ENCODE measurements at places on chromosomes 12 and 14.

DNA sequence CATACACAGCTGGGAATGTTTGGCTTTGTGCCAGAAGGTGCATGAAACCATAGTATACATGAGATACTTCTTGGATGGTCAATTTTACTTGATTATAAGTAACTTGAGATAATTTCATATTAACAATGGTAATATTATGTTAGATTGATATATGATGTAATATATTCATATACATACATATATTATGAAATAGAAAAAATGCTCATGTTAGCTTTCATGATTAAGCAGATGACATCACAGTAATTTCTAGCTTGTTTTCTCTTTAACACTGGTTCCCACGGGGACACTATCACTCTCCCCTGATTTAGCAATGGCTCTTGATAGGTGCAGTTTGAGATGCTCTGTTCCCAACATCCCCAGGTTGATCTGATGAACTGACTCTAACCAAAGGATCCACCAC, 35.4 kb upstream of the NTF3 start:
- no peak for DNase-seq

GRCh38 chr12:34218193-34219045, 196.1 kb downstream of the ALG10 start:
- DNase-seq: peak; percentile 67

DNA sequence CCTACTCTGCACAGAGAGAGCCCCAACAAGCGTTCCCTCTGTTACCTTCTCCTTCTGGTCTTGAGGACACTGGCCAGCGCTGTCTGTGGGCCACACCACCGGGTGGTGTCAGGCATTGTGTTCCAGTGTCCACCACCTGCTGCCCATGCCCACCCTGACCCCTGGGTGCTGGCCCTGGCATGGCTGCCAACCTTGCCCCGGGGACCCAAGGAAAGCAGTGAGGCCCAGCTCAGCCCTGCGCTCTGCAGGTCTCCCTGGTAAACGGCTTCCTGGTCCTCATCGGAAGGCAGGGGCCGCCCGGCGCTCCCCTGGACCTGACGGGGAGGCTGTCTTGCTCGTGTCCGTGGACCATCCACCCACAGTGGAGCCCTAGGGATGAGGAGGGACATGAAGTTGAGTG, 21.8 kb upstream of the MEG3 start:
- DNase-seq: no peak

GRCh38 chr12:65885716-65886115, 61.4 kb downstream of the HMGA2 start:
- no peak for DNase-seq

DNA sequence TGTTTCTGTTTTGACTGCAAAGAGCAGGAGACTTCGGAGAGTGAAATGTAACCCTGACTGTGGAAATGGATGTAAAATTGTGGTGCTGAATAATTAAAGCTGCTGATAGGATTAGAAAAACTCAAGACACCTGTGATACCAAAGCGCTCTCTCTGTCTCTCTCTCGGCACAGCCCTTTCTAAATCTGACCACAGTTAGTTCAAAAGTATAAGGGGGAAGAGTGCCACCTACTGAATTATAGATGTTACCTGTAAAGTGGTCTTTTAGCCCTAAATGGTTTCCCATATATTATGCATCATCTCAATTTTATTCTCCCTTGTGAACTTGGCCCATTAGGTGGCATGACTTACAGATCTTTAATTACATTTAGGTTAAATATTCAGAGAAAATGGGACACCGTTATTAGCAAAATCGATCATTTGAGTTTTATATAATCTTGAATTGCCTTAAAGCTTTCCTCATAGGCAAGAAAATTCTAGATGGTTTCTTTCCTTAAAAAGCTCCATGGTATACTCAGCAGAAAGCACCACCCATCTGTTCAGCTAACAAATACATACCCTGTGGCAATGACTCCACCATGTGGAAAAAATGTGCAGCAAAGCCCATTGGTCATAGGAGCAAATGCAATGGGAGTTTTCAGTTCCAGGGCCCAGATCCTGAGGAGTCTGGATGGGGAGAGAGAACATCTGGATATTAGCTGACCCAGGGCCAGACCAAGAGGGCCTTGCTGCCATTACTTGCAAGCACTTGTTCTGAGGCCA, 18.1 kb downstream of the RFC5 start:
- DNase-seq: no peak

DNA sequence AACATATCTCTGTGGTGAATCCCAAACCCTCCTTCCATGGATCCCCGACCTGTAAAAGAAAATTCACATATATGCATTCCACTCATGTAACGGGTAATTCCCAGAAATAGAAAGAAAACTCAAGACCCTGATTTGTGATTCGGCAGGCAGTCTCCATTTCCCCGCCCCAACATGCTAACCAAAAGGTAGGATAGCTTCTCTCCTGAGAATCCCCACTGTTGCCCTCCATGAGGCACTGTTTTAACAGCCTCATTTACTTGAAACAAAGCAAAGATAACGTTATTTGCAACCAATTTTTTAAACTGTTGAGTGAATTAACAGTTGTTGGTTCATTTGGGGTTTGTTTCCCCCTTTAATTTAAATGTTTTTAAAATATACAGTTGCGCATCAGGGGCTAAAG, 774 bp upstream of the SLC2A13 start:
- DNase-seq: no peak

DNA sequence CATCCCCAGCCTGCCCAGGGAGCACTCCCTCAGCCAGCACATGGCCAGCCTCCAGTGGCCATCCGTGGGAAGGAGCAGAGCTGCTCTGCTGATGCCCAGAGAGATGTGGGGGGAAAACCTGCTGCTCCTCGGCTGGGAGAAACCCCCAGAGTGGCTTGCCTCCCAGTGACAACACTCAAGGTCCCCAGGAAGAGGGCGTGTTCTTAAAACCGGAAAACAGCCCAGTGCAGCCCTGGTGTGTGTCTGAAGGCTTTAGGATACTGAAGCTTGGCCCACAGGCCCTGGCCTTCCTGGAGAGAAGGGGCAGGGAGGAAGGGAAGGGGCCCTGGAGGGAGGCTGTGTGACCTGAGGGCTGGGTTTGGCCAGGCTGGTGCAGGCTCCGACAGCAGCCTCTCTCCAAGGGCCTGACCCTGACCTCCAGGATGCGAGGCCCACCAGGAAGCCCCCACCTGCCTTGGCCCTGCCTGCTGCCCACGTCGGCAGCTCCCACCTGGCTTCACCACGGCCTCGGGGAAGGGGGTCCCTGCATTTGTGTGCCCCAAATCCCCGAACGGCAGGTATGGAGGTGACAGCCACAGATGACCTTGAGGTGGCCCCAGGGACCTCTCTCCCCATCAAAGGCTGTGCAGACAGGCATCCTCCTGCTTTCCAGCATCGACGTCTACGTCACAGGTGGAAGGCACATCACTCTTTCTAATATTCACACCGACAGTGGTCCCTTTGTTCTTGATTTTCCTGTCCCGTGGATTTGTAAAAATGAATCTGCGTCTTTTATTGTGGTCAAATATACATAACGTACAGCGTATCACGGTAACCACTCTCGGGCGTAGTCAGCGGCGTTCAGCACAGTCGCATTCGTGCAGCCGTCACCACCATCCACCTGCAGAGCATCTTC, 190.0 kb upstream of the C14orf180 start:
- no peak for DNase-seq

- no peak for DNase-seq
Observed at GRCh38 chr12:98983647-98984046, 338.6 kb downstream of the APAF1 start.

- DNase-seq: no peak
Observed at GRCh38 chr14:102951034-102951433, 28.6 kb downstream of the AMN start.

DNA sequence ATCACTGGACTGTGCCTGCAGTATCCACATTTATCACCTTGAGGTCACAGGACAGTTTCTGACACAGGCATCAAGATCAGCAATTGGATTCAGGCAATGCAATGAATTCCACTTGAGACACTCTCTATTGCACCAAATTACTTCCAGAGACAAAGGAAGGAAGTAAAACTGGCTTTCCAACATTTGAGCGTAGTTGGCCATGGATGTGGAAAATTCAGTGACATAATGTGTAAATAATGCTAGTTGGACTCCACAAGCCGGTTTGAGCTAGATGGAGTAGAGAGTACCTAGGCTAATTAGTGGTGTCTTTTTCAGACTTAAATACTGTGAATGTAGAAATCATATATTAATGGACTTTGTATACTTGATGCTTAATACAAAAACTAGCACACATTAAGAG, 168.3 kb upstream of the SYT1 start:
- DNase-seq: no peak

GRCh38 chr12:40261937-40262336, 37.1 kb downstream of the LRRK2 start:
- no peak for DNase-seq

DNA sequence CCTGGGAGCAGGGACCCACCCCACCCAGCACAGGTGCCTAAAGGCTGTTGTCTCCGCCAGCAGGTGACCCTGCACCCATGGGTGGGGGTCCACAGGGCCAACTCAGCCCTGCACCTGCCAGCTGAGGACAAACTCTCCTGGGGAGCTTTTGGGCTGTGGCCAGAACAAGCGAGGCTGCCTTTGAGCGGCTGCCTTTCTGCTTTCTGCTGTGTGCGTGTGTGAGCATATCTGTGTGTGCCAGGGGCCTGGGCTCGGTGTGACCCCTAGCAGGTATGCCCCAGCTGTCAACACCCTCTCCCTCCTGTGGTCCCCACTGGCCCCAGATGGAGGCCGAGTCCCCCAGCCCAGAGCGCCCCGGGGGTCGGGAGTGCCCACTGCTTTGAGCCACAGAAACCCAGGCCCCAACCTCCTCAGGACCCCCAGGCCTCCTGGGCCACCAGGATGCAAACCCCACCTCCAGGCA, 25.9 kb upstream of the GPR132 start:
- DNase-seq: no peak

- no peak for DNase-seq
Observed at GRCh38 chr14:60233251-60233650, 15.8 kb upstream of the PPM1A start.

GRCh38 chr14:67232066-67232465, 9.2 kb upstream of the PALS1 start:
- no peak for DNase-seq

Data from NCI-H187 treated with DMSO at 0.1 percent for 48 hours (cell line).